ENCODE measurements at places on chromosomes 1 and 21.

GRCh38 chr1:43421976-43422750 lies 31.6 kb downstream of the HYI start:
- no peak for DNase-seq

DNA sequence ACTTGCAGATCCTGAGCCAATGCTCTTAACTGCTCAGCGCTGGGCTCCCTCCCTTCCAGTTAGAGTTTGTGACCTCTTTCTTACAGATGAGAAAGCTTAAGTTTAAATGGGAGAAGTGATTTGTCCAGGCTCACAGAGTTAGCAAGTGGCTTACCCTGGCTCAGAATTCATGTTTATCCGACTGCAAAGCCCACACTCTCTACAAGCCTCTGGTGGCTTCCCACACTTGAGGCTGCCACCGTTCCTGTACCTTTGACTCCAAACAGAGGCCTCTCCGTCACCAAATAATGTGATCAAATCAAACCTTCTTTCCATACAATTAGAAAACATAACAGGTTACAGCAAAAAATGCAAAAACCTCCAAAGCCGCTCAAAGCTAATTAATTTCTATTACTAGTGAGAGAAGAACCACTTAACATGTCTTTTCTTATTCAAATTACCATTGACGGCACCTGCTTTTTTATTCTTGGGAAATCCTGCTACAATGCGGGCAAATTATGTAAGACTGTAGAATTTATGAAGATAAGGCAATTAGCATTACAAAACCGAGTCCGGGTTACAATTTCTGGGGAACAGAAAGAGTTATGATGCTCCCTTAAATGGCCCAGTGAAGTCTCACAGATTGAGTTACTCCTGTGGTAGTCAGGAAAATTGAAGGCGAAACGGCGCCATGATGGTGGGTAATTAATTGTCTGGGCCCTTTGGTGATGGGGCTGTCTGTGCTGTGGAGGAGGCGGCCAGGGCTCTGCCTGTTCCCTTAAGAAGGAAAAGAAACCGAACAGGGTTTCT lies 324.3 kb upstream of the POU3F1 start:
- DNase-seq: no peak

DNA sequence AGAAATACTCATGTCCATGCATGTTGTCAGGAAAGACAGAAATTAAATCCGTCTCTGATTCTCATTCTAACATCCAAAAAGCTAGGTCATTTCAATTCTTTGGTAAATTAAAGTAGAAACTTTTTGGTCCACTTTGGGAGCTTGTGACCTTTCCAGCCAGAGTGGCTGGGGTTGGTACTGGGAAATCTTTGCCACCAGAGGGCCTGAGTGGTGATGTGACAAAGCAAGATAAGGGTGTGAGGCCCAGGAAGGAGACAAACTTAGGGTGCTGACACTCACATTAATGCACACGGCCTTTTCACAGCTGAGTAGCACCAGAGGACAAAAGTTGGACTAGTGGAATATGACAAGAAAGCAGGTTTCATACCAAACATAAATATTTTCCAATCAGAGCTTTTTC lies 144.3 kb downstream of the DNM3 start:
- no peak for DNase-seq

GRCh38 chr1:203286161-203286984 lies 18.9 kb upstream of the BTG2 start:
- no peak for DNase-seq

DNA sequence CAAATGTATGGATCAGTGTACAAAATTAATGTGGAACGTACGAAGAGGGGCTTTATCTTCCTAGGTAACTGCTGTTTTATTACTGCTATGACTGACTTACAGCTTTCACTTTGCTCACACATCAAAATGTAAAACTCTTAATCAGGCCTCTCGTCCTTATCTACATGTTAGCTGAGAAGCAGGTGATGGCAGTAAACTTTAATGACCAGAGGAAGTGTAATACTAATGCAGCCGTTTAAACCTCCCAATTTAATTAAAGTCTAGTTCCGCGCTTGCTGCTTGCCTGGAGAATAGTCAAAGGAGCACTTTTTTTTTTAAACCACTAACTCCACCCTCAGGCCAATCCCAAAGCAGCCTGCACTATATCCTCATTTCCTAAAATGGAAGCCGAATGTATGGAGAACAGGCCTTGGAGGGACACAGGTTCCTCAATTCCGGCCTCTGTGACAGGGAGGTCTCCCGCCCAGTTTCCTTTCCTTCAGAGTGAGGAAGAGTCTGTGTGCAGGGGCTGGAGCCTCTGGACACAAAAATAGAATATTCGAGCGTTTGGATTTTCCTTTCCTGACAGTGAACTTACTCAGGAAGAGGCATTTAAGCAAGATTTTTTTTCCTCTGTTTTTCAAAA lies 36.7 kb upstream of the RASAL2 start:
- no peak for DNase-seq

GRCh38 chr1:164423136-164423535 lies 135.8 kb upstream of the PBX1 start:
- DNase-seq: no peak

- no peak for DNase-seq
These were observed 32.3 kb downstream of the PRDM16 start for GRCh38 chr1:3101124-3101939.

Measured in NCI-H1930 (cell line).